Osteocyte (in vitro differentiated cells): ENCODE measurements at places on chromosomes 16 and 17.

- DNase-seq: no peak
Observed at GRCh38 chr17:79877041-79877440, 37.8 kb upstream of the CBX4 start.

- no peak for DNase-seq
Observed at GRCh38 chr17:65005858-65006257, 50.7 kb downstream of the GNA13 start.

GRCh38 chr16:71425746-71426068, 16.1 kb downstream of the TLE7 start:
- no peak for DNase-seq

- no peak for DNase-seq
Observed at GRCh38 chr16:14569213-14569612, 60.8 kb downstream of the PARN start.

GRCh38 chr16:78098087-78098486, 1.4 kb upstream of the WWOX start:
- DNase-seq: no peak

DNA sequence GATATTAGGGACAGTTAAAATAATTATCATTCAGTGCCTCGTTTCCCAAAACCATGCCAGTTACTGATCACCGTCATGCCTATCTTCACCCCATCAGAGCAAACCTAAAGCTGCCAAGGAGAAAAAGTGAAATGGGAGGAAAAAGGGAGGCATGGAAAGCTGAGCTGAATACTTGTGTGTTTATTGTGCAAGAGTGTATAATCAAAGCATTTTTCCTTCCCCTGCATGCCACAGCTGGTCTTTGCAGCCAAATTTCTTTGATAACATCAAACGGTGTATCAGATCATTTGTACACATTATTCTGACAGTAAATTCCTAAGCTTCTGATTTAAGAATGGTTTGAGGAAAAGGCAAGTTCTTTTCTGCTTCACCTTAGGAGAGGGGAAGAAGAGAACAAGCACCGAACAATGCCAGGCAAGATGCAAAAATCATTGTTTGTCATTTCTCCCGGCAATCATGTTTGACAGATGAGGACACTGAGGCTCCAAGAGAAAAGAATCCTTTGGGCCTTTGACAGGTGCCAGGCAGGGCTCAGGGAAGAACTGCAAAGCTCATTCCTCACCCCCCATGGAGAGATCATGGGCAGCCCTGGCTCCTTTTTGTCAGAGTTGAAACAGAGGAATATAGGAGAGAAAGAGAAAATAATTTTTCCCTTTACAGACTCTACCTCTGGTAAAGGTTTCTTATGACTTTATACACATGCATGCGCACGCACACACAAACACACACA, 51.4 kb upstream of the ARHGAP44 start:
- DNase-seq: no peak

GRCh38 chr17:1972487-1973160, 52.5 kb downstream of the RTN4RL1 start:
- DNase-seq: no peak

DNA sequence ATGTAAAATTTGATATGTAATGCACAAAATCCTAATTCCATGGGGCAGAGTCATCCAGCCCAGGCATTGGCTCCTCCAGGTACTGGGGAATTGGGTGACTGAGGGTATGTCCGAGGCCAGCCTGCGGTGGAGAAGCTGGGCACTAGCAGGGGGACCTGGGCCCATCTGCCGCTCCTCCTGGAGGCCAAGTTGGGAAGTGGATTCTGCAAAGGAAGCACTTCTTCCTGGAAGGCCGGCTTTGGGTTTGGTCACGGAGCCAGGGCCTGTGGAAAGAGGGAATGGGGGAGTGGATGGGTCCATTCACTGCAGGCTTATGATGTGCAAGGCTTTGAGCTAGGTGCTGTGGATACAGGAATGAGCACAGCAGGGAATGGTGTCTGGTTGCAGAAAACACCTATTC, 85.8 kb downstream of the GNAO1 start:
- DNase-seq: no peak

- DNase-seq: no peak
Observed at GRCh38 chr16:23406024-23406423, 47.0 kb downstream of the COG7 start.

GRCh38 chr17:60901806-60902205, 224.2 kb downstream of the BCAS3 start:
- DNase-seq: no peak

DNA sequence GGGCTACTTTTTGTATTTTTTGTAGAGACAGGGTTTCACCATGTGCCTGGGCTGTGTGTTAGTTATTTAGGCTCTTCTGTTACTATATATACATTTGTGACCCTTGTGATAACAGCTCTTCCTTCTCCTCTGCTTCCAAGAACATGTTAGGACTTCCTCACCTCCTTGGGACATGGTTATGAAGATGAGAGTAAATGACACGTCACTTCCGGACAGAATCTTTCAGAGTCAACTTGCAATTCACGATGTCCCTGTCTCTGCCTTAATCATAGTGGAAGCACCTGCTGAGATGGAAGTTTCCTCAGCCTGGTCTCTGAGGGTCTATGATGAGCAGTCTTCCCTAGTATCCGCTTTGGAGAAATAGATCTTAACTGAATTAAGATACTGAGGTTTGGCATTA, 42.9 kb downstream of the CCDC42 start:
- no peak for DNase-seq

GRCh38 chr16:21642861-21643260, 9.5 kb downstream of the IGSF6 start:
- no peak for DNase-seq

DNA sequence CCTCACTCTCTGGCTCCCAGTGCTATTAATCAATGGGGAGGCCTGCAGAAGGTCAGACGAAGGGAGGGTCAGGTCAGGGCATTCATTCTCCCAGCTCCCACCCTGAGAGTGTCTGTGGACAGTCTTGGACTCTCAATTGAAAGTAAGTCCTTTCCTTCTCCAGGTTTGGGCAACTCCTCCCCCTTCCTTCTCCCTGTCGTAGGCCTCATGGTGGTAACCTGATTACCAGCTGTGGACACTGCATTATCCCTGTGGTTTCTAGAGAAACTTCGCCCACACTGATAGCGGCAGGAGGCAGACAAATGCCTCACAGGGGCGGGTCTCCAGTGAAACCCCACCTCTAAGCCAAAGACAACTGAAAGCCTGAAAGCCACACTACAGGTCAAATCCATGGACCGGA, 57.7 kb upstream of the SLC25A19 start:
- no peak for DNase-seq

DNA sequence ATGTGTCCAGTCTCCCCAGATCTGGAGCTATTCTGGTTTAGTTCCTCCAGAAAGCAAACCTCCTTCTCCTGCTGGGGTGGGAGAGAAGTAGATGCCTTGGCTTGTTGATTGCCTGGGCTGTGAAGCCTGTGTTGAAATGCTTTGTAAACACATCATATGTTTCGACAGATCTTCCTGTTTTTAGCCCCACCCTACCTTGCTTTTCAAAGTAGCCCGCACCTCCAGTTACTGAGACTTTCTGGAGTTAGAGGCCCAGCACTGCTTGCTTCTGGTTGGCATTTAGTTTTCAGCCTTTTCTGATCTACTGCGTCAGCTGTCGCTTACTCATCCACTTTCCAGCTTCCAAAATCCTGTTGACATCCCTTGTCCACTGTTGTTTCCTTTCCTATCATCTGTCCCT, 17.9 kb upstream of the NDEL1 start:
- DNase-seq: no peak

- DNase-seq: no peak
Observed at GRCh38 chr17:42743595-42744282, 1.1 kb downstream of the EZH1 start.

GRCh38 chr16:77885571-77886295, 97.4 kb downstream of the VAT1L start:
- no peak for DNase-seq

DNA sequence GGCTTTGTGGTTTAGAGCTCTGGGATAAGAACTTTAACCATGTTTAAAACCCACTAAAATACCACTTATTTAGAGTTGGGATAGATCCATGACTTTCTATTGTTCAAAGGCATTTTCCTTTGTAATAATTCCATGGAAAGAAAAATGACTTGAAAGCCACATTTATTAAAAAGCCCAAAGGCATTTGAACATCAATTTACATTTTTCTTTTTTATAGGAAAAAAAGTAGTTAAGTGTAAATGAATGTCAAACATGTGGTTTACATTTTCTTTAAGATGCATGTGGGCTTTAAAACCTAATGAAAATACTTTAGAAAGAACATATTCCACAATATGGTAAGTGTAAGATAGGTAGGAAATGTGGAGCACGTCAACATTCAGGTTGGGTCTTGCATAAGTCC, 443.2 kb downstream of the TOX3 start:
- no peak for DNase-seq

DNA sequence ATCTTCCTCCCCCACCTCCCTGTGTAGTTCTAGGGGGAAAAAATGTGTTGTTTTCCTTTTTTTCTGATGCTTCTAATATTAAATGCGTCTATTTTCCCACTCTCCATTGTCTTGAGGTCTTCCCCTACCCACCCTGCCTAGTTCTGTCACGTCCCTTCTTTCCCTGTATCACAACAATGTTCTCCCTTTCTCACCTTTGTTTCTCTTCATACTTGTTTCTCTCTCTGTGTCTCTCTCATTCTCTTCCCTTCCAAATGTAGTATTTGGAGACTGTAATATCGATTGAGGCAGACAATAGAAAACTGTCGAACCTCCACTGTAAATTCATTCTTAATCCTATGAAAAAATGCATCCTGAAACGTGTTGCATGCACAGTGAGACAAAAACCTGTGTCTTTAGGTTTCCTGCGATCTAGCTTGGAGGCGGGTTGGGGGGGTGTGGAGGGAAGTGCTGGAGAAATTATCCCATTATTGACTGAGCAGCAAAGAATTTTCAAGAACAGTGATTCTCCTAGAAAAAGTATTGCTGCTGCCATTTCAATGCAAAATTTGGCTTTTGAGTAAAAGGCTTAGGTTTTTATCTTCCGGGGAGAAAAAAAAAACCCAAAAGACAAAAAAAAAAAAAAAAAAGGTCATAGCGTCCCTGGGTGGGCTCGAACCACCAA, 1.3 kb upstream of the PSMB3 start:
- DNase-seq: no peak

- DNase-seq: no peak
Observed at GRCh38 chr16:66954097-66954659, 6.9 kb upstream of the CES3 start.

GRCh38 chr17:79800325-79801155, 3.7 kb upstream of the CBX8 start:
- no peak for DNase-seq

GRCh38 chr17:10121971-10122707, 76.3 kb downstream of the GAS7 start:
- no peak for DNase-seq

- no peak for DNase-seq
Observed at GRCh38 chr17:21210411-21211076, 3.4 kb downstream of the TMEM11 start.
